ENCODE measurements at places on chromosomes 5 and 9.

- no peak for DNase-seq
Measured at GRCh38 chr5:143705381-143705780, 106.6 kb upstream of the HMHB1 start.

DNA sequence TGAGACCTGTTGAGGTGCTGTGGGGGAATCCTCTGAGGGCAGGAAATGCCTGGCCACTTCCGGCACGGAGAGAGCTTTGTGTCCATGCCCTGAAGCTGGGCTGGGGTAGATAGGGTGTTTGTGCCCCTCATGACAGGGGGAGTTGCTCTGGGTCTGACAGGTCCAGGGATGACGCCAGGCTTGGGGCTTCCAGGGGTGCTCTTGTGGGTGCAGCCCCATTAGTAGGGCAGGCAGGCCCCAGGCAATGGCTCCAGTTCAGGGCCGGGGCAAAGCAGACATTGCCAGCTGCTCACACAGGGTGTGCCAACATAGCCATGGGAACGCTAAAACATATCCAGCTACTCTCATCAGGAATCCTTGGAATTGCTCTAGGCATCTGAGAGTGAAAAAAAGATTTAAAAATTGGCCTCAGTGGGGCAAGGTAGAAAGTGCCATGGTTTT, 21.1 kb downstream of the PITX1 start:
- no peak for DNase-seq

DNA sequence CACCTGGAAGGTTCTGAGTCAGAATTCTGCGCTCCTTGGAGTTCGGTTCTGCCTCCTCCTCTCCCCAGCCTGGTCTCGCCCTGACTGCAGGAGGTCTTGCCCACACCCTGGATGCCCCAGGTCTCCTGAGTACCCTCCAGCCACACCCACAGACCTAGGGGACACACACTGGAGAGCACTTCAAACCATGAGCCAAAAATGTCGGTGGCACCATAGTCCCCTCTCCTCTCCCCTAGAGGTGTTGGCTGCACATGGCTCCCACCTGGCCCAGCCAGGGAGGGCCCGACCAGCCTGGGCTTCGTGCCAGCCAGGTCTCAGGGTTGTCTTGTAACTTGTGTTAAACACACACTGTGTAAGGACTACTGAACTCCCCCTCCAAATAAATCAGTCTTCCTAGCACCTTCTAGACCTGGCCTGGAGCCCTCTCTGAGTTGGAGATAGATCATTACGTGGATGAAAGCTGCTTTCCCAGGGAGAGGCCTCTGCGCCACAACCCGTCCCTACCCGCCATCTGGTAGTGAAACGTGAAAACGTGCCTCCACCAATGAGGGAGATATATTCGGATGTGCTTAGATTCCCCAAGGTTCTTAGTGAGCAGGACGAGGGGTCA, 49.9 kb upstream of the CTSL start:
- no peak for DNase-seq

DNA sequence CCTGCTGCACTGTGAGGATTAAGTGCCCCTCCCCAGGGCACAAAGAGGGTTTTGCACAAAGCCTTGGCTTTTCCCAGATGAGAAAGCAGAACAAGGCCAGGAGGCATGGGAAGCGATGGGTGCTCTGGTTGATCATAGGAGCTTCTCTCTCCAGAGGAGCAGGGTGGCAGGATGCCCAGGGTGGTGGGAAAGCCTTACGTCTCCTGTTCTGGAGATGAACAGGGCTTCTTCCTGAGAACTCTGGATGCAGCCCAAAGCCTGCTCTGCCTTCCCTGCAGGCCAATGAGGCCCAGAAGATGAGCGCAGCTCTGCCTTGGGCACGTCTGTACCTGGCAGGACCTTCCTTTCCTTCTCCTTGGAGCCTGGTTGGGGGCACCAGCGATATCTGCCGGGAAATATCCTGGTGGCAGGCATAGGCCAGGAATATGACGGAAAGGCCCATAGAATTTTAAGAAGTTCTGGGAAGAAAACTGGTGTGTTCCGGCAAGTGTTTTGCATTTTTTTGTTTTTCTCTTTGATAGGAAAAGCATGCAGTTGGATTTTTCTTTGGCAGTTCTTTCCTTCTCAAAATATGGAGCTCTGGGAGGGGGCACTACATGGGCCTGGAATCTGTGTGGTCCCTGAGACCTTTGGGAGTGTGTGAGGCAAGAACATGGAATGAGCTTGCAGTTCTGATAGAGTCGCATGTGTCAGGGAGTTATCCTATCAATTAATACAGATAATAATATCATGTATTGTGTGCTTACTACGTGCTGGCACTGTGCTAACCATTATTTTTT, 253.2 kb upstream of the KLF4 start:
- no peak for DNase-seq

DNA sequence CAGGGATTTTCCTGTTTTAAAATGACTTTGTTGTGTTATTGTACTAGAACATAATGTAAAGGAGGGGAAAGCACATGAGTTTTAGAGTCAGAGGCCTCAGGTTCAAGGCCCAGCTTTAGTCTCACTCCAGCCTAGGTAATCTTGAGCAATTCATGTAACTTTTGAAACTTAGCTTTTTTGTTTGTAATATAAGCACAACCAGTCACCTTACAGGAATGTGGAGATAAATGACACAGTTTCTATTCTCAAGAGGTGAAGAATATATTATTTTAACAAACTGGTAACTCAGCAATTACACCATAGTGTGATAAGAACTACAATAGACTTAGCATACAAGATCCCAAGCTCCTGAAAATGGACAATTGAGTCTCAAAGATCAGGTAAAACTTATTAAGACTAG, 51.2 kb downstream of the ADAMTS19 start:
- no peak for DNase-seq

DNA sequence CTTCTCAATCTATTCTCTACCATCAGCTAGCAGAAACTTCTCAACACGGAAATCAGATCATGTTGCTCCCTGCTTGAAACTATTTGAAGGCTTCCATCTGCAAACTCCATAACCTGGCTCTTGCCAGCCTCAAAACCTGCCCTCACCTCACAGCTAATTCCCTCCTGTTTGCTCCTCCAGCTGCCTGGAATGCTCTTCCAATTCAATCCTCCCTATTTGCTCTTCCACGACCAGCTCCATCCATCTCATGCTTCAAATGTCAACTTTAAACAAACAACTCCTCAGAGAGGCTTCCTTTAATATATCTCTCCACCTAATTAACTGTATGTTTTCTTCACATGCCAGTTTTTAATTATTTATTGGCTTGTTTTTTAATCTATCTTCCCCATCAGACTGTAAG, 1.5 kb downstream of the PLAA start:
- no peak for DNase-seq

All from stimulated activated CD4-positive, alpha-beta T cell treated with anti-CD3 and anti-CD28 coated beads, Interleukin-2, amount 100 ng/mL, for 24 hours (primary cell).